NCI-H1417 treated with DMSO at 0.1 percent for 48 hours (cell line): ENCODE measurements at places on chromosomes 16 and 17.
A peak's percentile ranks its signal among the peaks of the same experiment; 100 is the strongest.

- DNase-seq, result no peak
These were observed 1.3 kb downstream of the ERBB2 start for GRCh38 chr17:39701012-39701783.

GRCh38 chr17:83014940-83015910 is 64.2 kb upstream of the METRNL start:
- no peak for DNase-seq

- DNase-seq, result no peak
These were observed 1005.6 kb downstream of the CDH8 start for GRCh38 chr16:61030616-61031015.

GRCh38 chr17:66633317-66633965 is 201.5 kb upstream of the CACNG5 start:
- no peak for DNase-seq

DNA sequence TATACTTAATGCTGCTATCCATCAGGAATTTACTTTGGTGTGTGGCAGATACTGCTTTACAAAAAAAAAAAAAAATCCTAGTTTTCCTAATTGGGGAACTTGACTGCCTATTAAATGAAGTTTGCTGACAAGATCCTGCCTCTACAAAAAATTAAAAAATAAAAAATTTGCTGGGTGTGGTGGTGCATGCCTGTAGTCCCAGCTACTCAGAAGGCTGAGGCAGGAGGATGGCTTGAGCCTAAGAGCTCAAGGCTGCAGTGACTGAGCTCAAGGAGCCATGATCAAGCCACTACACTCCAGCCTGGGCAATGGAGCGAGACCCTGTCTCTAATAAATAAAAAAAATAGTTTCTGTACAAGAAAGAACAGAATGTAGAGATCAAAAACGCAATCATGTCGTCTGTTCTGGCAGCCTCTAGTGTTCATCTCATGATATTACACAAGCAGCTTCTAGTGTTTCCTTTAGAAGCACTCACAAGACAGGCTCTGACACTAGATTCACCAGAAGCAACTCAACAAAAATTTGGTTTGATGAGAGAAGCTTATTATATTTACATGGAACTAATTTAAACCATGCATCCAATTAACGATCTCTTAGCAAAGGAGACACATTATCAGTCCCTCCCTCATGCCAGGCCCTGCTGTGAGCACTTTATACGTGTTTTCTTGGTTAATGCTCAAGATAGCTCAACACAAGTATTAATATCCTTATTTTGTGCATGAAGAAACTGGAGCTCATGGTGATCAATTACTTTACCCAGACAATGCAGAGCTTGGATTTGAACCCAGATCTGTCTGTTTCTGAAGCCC is 6.8 kb upstream of the KRTAP17-1 start:
- peak; percentile 11 for DNase-seq

GRCh38 chr17:41600318-41600717 is 12.2 kb downstream of the KRT16 start:
- no peak for DNase-seq

DNA sequence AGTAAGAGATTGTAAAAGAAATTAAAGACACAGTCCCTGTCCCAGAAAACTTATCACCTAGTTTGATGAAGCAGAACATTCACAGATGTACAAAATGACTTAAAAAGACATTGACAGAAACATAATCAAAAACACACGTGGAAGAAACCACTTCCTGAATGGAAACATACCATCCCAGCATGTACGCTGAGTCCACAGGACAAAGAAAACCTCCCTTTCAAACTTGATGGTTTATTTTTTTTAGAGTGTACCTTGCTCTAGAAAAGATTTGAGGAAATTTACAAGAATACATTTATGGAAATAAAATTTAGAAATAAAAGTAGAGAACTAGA is 140.9 kb downstream of the PMP22 start:
- DNase-seq, result no peak

GRCh38 chr17:31321481-31321880 is at the start of gene EVI2A:
Gene EVI2A, minus strand, starts transcription at chr17:31321622. Its CDS starts 2,609 bp downstream, at chr17:31319013.
- no peak for DNase-seq

GRCh38 chr17:13031718-13032350 is 14.0 kb upstream of the ELAC2 start:
- DNase-seq, result no peak

GRCh38 chr17:71735893-71736292 is 384.9 kb upstream of the SOX9 start:
- no peak for DNase-seq

- DNase-seq, result no peak
These were observed 29.3 kb downstream of the MXRA7 start for GRCh38 chr17:76681222-76682137.

- no peak for DNase-seq
These were observed 23.3 kb downstream of the TBCD start for GRCh38 chr17:82775001-82775823.
